ENCODE measurements at places on chromosomes 3 and 15. TPM values are rescaled to one million over a fixed set of nuclear protein-coding genes. Genes with fewer than 3 reads are reported as not detected.

The ANKUB1 gene
- total RNA-seq, result not detected

The HESX1 gene
- total RNA-seq, result 3.6 TPM

The CISH gene
- 5.1 TPM for total RNA-seq

The DPPA2 gene
- total RNA-seq, result not detected

The SHF gene
- 13.7 TPM for total RNA-seq

The OTOL1 gene
- total RNA-seq, result not detected

The TUSC7 gene
- total RNA-seq, result not detected

- no peak overlapping the region for H3K4me3 ChIP-seq
- DNase-seq, result no peak
- no peaks in the 10 kb centered on the region for H3K27me3 ChIP-seq
- H3K36me3 ChIP-seq, result no peaks in the 10 kb centered on the region
Observed at GRCh38 chr3:171278299-171278590, 182.0 kb downstream of the TNIK start.

GRCh38 chr3:87969620-87970019 lies 89.2 kb downstream of the CGGBP1 start:
- H3K27me3 ChIP-seq, result no peaks in the 10 kb centered on the region
- H3K4me3 ChIP-seq, result no peak overlapping the region
- no peaks in the 10 kb centered on the region for H3K4me1 ChIP-seq
- DNase-seq, result no peak

DNA sequence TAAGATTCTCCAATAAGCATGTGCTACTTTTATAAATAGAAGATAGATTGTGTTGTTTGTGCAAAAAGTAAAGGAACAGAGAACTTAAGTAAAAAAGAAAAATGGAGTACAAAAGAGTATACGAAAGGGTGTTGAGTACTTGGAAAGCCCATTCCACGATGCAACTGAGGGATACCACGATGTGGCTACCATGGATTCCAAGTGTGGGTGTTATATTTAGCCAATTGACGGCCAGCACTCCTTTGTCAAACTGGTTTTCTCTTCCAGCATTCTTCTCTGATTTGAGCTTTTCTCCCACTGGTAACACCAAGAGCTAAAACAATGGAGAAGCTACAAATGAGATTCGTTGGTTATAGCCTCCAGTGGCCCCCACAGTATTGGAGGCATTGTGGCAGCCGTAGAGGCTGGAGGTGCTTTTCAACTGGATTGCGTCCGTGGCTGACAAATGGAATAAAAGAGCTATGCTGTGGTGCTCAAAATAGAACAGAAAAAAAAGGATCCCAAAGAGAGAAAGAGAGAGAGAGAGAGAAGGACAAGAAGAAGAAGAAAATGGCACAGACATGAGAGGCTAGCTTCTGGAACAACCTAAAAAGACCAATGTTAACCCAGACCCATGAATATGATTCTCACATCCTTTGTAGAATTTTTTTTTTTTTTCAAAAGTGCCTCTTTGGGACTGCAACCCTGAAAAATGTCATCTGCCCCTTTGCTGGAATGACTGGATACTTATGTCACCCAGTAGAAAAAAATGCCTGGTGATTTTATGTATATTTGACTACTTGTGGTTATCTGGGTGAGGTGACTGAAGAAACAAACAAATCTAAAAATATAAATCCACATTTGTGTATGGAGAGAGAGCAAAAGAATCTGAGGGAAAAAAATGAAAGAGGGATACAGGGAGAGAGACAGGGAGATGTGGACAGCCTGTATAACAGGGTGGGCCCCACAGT lies 345.1 kb downstream of the RORA start:
- no peaks in the 10 kb centered on the region for H3K27me3 ChIP-seq
- DNase-seq, result no peak
- no peak overlapping the region for H3K4me3 ChIP-seq
- no peaks in the 10 kb centered on the region for H3K36me3 ChIP-seq

DNA sequence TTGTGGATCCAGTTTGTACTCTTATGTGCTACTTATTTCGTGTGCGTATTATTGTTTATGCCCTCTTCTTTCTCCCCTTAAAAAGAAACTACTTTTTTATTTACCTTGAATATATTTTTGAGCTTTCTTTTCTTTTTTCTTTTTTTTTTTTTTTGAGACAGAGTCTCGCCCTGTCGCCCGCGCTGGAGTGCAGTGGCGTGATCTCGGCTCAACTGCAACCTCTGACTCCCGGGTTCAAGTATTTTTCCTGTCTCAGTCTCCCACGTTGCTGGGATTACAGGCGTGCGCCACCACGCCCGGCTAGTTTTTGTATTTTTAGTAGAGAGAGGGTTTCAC lies 1.5 kb downstream of the SLC25A38 start:
- no peaks in the 10 kb centered on the region for H3K36me3 ChIP-seq
- H3K27me3 ChIP-seq, result no peaks in the 10 kb centered on the region
- DNase-seq, result no peak
- H3K4me3 ChIP-seq, result peak overlapping the region; percentile 69
- no peaks in the 10 kb centered on the region for H3K4me1 ChIP-seq
- H3K27ac ChIP-seq, result peak overlapping the region; percentile 91

DNA sequence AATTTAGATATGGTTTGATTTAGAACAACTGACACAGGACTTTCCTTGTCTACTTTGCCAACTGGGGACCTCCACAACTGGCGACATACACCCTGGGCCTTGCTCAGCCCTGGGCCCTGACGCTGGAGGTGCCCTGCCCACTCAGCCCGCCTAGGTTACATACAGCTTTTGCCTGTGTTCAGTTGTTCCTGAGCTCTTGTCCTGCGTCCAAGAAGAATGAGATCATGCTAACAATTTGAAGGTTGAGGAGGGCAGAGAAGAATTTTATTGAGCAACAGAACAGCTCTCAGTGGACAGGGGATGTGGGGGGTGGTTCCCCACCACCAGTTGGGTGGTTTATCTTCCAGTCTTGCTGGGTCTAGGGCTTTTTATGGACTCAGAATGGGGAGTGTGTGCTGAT lies 67.9 kb downstream of the IQCH start:
- H3K27ac ChIP-seq, result no peak overlapping the region
- no peak overlapping the region for H3K4me3 ChIP-seq
- H3K36me3 ChIP-seq, result no peaks in the 10 kb centered on the region
- H3K27me3 ChIP-seq, result no peaks in the 10 kb centered on the region
- DNase-seq, result no peak

- H3K27me3 ChIP-seq, result no peaks in the 10 kb centered on the region
- H3K4me1 ChIP-seq, result no peaks in the 10 kb centered on the region
- no peak overlapping the region for H3K4me3 ChIP-seq
- H3K27ac ChIP-seq, result no peak overlapping the region
- DNase-seq, result no peak
Observed at GRCh38 chr15:42710662-42711061, 26.3 kb downstream of the CDAN1 start.

GRCh38 chr15:82978438-82978837 lies 7.6 kb upstream of the RAMAC start:
- H3K27ac ChIP-seq, result no peak overlapping the region
- H3K4me3 ChIP-seq, result no peak overlapping the region
- no peaks in the 10 kb centered on the region for H3K36me3 ChIP-seq
- no peaks in the 10 kb centered on the region for H3K27me3 ChIP-seq
- H3K4me1 ChIP-seq, result no peaks in the 10 kb centered on the region
- DNase-seq, result no peak

- no peaks in the 10 kb centered on the region for H3K36me3 ChIP-seq
- no peaks in the 10 kb centered on the region for H3K4me1 ChIP-seq
- H3K4me3 ChIP-seq, result no peak overlapping the region
- H3K27ac ChIP-seq, result no peak overlapping the region
Observed at GRCh38 chr3:155934230-155934629, 63.8 kb downstream of the GMPS start.

GRCh38 chr3:152961323-152961722 lies 126.4 kb downstream of the P2RY1 start:
- H3K4me3 ChIP-seq, result no peak overlapping the region
- H3K27ac ChIP-seq, result no peak overlapping the region
- peaks cover 3% of the 10 kb centered on the region for H3K4me1 ChIP-seq

DNA sequence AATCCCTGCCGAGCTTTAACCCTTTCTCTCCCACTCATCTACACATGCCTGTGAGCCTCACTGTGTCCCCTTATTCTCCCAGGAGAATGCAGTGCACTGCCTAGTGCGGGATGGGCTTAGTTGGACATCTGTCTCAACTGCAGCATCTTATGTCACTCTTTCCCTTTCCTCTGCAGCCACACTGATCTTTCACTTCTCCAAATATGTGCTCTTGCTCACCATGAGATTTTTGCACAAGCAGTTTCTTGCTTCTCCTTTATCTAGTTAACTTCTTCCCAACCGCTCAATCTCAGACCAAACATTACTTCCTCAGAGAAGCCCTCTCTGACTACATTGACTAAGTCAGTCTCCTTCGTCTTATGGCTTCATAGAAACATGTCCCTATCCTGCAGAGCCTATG lies 292.3 kb downstream of the KBTBD8 start:
- DNase-seq, result no peak
- H3K27me3 ChIP-seq, result no peaks in the 10 kb centered on the region
- no peaks in the 10 kb centered on the region for H3K36me3 ChIP-seq
- no peaks in the 10 kb centered on the region for H3K4me1 ChIP-seq
- no peak overlapping the region for H3K4me3 ChIP-seq

GRCh38 chr15:40108061-40108854 lies 421 bp downstream of the BMF start:
- DNase-seq, result peak; percentile 38
- peaks cover 41% of the 10 kb centered on the region for H3K4me1 ChIP-seq

DNA sequence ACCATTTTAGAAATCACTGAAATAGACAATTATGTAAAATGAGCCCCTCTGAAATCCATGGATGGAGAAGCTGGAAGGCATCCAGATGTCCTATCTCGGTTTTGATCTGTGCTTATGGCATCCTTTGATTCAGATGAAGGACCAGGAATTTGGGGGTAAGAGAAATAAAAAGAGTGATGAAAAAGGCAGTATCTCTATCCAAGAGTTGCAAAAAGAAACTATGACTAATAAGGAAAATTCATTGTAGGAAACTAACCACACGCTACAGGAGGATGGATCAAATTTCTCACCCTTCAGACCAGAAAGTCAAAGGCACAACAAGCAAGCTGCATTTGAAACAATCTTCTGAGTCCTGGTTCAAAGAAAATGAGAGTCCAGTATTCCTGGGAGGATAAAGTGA lies 34.8 kb downstream of the SRGAP3 start:
- H3K36me3 ChIP-seq, result no peaks in the 10 kb centered on the region
- H3K4me1 ChIP-seq, result no peaks in the 10 kb centered on the region
- no peaks in the 10 kb centered on the region for H3K27me3 ChIP-seq
- no peak overlapping the region for H3K27ac ChIP-seq

DNA sequence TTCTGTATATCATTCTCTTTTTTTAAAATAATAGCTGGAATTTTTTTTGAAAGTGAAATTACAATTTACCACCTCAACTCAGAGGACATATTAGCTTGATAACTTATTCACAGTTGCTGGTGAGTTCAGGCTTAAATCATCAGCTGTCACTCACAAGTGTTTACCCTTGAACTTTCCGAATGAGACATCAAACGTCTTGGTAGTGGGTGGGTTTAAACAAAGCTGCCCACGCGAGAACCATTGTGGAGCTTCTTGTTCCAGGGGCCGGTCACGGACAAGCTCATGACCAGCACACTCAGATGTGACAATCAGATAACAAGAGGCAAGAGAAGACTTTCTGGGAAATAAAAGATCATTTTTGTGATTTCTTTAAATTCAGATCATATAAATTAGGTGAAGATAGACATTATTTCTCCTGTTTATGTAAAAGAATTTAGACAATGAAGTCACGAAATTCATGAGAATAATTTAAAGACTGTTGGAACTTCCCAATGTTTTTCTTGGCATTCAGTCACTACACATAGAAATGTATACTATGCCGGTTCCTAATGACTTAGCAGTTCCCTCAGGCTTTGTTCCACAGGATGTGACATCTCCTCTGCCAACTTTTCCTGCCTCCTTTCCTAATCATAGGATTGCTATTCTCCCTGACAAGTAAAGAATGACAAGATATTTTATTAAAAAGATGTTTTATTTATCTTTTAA lies 29.3 kb downstream of the BTD start:
- DNase-seq, result no peak
- no peaks in the 10 kb centered on the region for H3K36me3 ChIP-seq
- H3K27ac ChIP-seq, result no peak overlapping the region
- H3K4me1 ChIP-seq, result peaks cover 13% of the 10 kb centered on the region
- no peaks in the 10 kb centered on the region for H3K27me3 ChIP-seq
- H3K4me3 ChIP-seq, result no peak overlapping the region

DNA sequence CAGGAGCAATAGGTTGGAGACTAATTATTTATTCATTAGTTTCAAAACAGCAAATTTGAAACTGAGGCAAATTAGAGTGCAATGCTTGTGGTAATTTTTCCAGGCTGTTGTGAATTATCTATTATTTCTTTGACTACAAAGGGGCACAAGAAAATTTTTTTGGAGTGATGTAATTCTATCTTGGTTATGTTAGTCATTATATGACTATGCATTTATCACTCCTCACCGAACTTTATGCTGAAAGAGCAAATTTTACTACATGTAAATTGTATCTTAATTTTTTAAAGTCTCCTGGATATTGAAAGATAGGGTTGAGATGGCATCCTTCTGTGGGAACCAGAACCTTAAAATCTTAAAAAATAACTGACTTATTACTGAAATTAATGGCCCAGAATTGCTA lies 320.0 kb upstream of the ROBO1 start:
- no peaks in the 10 kb centered on the region for H3K4me1 ChIP-seq
- no peak overlapping the region for H3K4me3 ChIP-seq
- no peaks in the 10 kb centered on the region for H3K36me3 ChIP-seq
- no peak overlapping the region for H3K27ac ChIP-seq

- H3K4me3 ChIP-seq, result peak overlapping the region; percentile 1
- H3K4me1 ChIP-seq, result peaks cover 7% of the 10 kb centered on the region
- no peaks in the 10 kb centered on the region for H3K27me3 ChIP-seq
- peak; percentile 45 for DNase-seq
Observed at GRCh38 chr15:82999905-83000671, 11.4 kb downstream of the C15orf40 start.

DNA sequence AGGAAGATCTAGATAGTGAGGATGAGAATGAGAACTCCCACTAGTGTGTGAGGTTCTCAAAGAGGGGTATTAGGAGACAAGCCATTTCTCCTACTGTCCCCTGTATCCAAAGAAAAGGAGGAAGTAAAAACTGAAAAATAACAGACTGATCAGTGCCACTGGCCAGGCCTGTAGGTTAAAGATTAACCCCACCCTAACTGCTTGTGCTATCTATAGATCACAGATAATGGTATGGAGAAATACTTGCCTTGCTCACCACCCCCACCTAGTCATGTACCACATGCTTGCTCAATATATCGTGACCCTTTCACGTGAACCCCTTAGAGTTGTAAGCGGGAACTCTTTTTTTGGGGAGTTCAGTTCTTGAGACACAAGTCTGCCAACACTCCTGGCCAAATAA lies 519.7 kb upstream of the FRG2C start:
- H3K36me3 ChIP-seq, result no peaks in the 10 kb centered on the region
- H3K27me3 ChIP-seq, result no peaks in the 10 kb centered on the region
- no peak overlapping the region for H3K4me3 ChIP-seq
- no peaks in the 10 kb centered on the region for H3K4me1 ChIP-seq
- H3K27ac ChIP-seq, result no peak overlapping the region

DNA sequence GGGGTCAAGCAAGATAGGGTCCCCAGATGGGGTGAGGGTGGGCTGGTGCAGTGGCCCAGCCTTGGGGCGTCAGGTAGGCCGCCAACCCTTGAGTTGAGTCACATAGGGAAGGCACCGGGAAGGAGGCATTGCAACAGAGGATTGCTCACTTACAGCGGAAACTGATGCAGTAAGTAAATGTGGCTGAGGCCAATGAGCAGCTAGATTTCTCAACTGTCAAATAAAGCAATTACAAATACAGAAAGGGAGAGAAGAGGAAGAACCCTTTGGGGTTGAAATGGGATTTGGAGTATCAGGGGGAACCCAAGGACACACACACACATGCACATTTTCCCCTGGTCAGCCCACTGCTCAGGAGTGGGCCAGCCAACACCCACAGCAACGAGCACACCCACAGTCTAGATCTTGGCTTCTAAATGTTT lies 44.0 kb downstream of the CHSY1 start:
- peaks cover 5% of the 10 kb centered on the region for H3K4me1 ChIP-seq
- H3K27me3 ChIP-seq, result no peaks in the 10 kb centered on the region
- no peak overlapping the region for H3K27ac ChIP-seq
- DNase-seq, result no peak
- no peaks in the 10 kb centered on the region for H3K36me3 ChIP-seq
- H3K4me3 ChIP-seq, result no peak overlapping the region
